ENCODE measurements at places on chromosomes 16 and 17.

- DNase-seq: no peak
Measured at GRCh38 chr17:70021726-70022125, 53.3 kb upstream of the KCNJ16 start.

- DNase-seq: no peak
Measured at GRCh38 chr16:58047557-58048348, 22.2 kb downstream of the MMP15 start.

GRCh38 chr17:47615766-47616424, 33.8 kb upstream of the KPNB1 start:
- DNase-seq: peak; percentile 71

DNA sequence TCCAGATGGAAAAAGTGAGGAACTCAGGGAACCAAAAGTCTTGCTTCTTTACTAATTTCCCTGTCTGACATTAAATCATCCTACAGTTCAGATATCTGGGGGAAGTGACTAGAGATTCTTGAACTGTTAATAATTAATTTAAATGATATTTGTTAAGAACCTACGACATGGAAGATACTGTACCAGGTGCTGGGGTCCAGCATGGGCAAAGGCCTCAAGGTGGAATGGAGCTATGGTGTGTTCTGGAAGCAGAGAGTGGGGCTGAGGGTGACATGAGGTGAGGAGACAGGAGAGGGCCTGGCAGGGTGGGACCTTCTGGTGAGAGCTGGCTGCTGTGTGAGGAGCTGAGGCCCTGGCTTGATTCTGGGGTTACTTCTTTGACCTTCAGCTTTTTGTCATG, 6.0 kb upstream of the CCL2 start:
- DNase-seq: no peak

GRCh38 chr17:28953444-28954118, 2.3 kb upstream of the PHF12 start:
- DNase-seq: peak; percentile 60

- DNase-seq: peak; percentile 51
Measured at GRCh38 chr16:80803339-80804055, 901 bp downstream of the CDYL2 start.

GRCh38 chr17:5783851-5784250, 199.5 kb upstream of the NLRP1 start:
- DNase-seq: no peak

DNA sequence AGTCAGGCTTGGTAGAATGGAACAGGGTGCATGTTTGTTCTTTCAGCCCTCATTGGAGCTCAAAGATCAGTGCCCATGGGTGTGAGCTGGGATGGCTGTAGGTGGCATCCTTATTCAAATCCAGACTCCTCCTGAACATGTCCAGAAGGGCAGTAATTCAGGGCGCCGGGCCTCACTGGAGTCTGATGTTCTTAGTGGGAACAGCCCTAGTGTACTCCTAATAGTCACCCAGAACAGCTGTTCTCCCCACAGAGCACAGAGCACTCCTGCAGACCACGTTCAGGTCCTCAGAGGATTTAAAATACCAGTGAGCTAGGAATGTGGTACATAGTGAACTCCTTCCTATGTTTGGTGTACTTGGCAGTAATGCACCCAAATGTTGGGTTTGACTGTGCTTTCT, 96.2 kb downstream of the BANP start:
- DNase-seq: no peak

GRCh38 chr17:20926532-20926931, 116.3 kb downstream of the USP22 start:
- no peak for DNase-seq

DNA sequence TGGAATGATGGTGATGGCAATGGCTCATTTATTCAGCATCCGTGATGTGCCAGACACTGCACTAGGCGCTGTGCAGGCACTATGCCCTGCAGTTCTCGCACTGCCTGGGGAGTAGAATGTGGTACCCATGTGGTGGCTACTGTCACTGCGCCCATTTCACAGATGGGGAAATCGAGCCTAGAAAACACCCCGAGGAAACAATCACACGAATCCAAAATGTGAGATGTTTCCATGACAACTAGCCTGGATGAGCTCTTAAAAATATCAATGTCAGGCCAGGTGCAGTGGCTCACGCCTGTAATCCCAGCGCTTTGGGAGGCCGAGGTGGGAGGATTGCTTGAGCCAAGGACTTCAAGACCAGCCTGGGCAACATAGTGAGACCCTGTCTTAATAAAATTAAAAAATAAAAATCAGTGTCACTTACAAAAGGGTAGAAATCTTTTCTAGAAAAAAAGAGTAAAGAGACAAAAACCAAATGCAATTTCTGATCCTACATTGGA, 57.9 kb upstream of the TNRC6A start:
- DNase-seq: no peak

- peak; percentile 83 for DNase-seq
Measured at GRCh38 chr17:83200231-83200699, 120.9 kb downstream of the METRNL start.

GRCh38 chr17:29474297-29474696, 84.1 kb downstream of the TAOK1 start:
- DNase-seq: no peak

DNA sequence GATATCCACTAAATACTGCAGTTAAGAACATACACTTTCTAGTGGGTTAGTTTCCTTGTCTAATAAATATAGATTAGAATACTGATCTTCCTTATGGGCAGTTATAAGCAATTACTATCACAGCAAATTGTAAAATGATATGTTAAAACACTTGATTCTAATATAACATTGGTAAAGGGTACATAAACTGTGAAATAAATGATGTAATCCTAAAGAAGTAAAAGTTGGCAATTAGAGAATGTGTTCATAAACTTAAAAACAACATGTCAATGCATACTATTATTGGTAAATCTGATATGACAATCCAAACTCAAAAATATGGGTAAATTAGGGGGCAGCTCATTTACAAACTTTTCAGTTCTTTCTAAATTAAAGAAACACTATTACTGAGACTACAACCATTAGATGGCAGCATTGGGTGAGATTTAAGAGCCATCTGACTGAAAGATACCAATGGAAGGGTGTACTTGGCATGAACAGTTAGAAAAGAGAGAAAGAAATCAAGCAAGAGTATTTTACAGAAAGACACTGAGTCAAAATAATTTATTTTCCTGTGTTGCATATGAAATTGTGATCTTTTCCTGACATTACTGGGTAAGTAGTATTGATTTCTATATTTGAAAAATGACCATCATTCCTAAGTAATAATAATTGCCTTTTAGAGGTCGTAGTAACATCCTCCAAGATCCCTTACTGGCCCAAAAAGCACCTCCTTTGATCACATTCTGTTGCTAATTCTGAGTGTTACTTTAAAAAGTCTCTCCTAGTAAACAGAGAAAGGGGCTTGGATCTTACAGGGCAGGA, 119.6 kb downstream of the SPAG9 start:
- peak; percentile 81 for DNase-seq

DNA sequence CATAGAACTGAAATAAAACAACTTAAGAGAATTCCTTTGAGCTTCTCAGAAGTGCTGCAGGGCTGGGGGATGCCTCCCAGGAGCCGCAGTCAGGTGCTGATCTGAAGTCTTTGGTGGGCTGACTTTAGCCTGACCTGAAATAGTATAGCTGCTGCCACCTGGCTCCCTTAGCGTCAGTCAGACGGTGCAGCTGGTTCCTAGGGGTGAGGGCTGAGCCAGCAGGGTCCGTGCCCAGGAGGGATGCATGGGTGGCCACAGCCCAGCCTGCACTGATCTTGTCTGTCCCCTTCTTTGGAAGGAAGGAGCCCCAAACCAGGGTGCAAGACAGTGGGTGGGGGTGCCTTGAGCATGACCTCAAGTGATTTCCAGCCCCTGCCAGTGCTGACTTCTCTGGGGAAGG, 11.5 kb downstream of the MAPT start:
- no peak for DNase-seq

DNA sequence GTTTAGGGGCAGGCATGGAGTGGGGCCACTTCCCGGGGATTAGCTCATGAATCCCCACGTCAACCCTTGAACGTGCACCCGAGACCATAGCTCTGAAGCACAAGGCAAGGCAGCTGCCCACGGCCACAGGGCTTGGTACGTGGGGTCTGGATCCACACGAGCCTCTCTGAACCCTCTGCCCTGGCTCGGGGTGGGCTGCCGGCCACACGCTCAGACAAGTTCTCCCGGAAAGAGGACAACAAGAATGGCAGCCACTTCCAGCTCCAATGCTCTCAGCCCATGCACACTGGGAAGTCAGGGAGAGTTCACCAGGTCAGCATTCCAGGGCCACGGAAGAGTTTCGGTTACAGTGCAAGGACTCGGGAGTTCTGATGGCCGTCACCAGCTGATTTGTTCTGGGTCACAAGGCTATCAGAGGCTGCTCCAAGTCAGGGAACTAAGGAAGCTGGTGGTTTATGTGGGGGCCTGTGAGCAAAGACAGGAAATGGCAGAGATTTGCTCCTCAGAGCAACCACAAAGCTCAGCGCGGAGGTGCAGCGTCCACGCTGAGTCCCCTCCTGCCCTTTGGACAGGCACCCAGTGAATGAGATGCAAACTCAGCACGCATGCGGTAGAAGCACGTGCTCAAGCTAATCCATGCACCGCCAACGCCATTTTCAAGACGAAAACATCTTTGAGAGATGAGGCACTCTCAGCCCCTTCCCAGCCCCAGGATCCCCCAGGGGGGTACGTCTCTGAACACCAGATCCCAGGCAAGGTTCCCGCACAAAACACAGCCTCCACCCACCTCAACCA, 356.4 kb downstream of the FOXL1 start:
- no peak for DNase-seq

GRCh38 chr16:66508248-66508913, 41.5 kb downstream of the TK2 start:
- DNase-seq: peak; percentile 86

GRCh38 chr16:88441460-88441859, 11.6 kb upstream of the ZFPM1 start:
- no peak for DNase-seq
